HT1080 (cell line): ENCODE measurements at places on chromosomes 11 and 22. TPM values are rescaled to one million over a fixed set of nuclear protein-coding genes. Genes with fewer than 3 reads are reported as not detected.

DNA sequence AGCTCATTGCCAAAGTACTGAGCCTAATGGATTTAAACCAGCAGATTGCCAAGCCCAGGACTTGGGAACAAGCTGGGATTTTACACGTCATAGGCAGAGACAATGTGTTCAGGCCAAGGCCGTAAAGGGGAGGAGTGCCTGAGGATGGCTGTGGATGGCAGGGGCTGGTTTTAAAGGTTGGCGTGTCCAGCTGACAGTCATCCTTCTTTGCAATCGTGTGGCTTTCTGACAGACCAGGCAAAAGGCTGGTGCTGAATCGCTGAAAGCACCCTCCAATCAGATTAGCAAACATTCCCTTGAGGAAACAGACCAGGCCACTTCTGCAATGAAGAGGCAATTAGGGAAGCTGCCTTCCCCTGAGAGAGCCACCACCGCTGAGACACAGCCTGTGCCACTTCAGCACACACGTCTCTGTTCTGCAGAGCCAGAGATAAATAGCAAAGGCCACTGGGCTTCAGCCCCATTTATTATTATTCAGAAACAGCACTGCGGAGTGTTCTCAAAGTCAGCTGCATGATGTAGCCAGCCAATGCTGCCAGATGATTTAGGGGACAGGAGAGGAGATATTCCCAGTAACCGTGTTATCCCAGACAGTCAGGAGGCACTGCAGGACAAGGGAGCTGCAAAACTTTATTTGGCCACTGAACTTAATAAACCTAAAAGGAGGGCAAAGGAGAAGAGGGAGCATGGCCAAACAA is 54.2 kb upstream of the CSNK2A3 start:
- no peak for DNase-seq

DNA sequence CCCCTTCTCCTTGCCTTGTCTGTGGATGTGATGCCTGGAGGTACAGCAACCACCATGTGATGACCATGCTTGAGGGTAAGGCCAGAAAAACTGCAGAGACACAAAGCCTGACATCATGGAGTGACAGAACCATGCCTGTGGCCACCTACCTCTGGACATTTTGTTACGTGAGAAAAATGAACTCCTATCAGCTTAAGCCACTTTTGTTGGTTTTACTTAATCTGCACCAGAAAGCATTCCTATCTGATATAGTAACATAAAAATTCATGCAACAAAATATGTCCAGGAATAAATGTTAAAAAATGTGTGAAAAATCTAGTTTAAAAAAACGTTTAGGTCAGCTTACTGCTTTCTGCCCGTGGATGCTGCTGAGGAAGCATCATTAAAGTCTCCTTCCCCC is 42.6 kb upstream of the P4HA3 start:
- DNase-seq, result no peak

GRCh38 chr11:14622223-14622954 is 21.2 kb upstream of the PDE3B start:
- no peak for DNase-seq

GRCh38 chr22:32325811-32326237 is 31.8 kb upstream of the RFPL3 start:
- DNase-seq, result no peak

Gene HIPK3
- 19.4 and 23.1 TPM in 2 replicates for total RNA-seq

- no peak for DNase-seq
These were observed 16.7 kb downstream of the MB start for GRCh38 chr22:35600476-35600875.

Gene MMP10
- total RNA-seq, result not detected in 2 replicates
